NCI-H82 (cell line): ENCODE measurements at places on chromosomes 16 and 17.

DNA sequence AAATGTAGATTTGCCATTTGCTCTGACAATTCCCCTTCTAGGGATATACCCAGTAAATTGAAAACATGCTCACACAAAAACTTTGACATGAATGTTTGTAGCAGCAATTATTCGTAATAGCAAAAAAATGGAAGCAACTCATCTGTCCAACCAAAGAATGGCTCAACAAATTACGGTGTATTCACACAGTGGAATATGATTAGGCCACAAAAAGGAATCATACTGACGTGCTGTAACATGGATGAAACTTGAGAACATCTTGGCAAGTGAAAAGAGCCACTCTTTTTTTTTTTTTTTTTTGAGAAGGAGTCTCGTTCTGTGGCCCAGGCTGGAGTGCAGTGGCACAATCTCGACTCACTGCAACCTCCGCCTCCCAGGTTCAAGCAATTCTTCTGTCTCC lies 24.1 kb upstream of the SPNS3 start:
- DNase-seq, result no peak

DNA sequence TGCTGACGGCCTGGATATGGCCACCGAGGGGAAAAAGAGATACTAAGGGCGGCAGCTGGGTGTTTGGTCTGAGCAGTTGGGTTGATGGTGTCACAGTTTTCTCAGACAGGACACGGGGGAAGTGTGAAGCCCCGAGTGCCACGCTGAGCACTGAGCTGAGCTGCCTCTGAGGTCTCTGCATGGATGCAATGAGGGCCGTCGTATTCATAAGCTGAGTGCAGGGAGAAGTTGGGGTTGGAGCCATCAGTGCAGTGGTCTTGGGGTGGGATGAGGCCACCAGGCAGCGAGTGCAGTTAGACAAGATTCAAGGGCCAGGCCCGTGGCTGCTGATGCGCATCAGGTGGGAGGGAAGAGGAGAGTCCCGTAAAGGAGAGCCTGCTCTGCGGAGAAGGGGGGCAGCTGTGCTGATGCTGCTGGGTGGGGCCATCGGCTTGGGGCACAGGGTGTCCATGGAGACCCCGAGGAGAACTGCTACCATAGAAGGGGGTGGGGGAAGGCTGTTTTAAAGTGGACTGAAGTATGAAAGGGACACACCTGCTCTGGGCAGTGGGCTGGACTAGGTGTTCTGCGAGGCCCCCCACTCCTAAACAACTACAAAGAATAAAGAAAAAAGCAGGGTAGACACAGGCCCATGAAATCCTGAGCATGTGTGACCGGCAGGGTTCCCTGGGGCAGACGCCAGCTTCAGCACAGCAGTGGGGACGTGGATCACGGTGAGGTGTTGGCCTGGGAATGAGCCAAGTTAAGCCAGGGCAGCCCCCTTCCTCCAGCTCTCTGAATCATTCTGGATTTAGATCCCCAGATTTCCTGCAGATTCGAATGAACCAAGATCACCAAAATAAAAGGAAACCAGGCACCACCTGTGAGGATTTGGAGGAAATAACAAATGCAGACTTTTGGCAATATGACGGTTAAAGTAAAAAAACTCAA lies 19.7 kb downstream of the IL34 start:
- no peak for DNase-seq

DNA sequence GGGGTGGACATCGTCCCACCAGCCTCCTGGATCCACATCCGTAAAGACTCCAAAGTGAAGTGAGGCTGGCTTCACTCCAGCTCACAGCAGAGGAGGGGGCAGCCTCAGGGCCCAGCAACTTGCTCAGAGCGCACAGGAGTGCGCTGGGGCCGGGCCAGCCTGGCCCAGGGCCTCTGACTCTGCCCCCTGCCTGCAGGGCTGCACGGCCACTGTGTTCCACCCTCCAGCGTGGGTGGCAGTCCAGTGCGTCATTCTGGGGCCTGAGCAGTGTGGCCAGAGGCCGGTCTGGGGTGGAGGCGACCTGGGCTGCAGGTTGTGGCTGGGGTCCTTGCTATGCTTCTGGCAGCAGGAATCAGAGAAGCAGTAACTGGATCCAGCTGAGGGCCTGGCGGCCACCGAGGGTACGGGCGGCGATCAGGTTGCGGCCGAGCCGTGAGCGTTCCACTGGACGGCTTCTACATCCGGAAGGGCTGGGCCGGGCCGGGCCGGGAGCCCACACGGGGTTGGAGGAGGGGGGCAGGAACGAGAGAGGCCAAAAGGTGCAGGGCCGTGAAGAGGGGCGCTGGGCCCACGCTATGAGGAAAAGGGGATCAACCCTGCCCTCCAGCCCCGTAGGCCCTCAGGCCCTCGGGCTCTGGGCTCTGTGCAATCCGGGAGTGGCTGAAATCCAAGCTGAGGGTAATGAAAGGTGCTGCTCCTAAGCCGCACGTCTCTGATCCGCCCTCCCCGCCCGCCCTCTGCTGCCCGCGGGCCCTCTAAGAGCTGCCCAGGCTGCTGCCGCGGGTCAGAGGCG lies at the start of gene FSCN2:
Gene FSCN2, plus strand, starts transcription at position 787 of the 793 bp plus-strand sequence. CDS start 155 bp downstream, outside the sequence.
- DNase-seq, result peak; percentile 40

DNA sequence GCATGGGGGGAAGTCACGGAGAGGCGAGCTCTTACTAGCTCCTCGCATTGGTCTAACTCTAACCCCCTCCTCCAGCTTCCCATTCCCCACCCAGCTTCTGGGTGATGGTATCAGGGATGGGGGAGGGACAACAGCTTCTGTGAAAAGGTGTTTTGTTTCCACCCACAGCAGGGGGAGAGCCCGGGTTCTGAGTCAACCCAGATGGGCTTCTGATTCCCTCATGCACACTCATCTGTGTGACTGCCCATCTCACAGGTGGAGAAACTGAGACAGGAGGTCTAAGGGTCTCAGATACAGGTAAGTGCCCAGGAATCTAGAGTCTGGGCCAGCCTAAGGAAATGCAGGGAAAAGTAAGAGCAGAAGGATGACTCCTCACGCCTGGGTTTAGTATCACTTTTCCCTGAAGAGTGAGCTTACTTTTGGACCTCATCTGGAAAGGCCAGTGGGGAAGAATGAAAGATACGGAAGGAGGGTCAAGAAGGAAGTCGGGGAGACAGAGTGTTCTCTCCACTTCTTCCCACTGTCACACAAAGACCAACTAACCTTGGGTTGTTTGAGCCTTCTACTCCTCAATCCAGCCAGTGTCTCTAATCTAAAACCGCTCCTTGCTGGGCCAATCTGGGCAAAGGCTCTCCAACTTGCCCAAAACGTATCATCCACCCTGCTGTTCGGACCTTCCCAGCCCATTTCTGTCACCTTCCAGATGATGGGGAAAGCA lies 3.1 kb upstream of the TLCD2 start:
- no peak for DNase-seq

DNA sequence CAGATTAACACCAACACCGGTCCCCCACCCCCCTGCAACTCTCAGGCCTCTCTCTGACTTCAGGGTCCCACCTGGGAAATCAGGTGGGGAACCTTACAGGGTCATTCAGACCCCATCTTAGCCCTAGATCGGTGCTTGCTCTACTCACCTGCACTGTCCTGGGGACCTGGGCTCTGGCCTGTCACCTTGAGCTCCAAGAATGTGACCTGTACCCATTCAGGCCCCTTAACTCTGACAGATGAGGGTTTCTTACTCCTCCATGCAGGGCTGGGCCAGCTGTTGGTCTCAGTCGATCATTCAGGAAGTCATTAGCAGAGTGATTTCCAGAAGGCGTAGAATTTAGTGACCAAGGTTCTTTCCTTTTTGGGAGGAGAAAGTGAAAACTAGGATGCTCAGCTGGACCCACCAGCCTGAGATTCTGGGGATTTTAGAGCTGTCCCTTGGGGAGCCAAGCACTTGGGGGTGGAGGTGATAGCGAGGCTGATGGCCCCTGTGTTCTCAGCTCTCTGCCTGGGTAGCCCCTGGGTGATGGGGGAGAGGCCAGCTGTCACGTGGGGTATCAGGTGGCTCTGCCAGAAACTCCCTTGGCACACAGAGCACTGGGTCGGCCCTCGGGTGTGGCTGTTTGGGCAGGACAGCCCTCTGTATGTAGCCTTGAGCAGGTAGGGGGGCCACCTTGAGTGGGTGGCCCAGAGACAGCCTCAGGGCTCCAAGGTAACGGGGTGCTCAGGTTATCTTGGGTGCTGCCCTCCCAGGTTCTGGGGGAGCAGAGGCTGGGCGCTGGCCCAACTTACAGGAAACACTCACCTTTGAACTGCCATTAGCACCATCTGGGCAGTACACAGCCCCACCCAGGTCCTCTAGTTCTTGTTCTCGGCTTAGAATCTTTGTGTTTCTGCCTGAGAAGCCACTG lies 724 bp downstream of the MVP start:
- DNase-seq, result no peak

- DNase-seq, result no peak
Observed at GRCh38 chr16:79282806-79283205, 317.7 kb downstream of the MAF start.

DNA sequence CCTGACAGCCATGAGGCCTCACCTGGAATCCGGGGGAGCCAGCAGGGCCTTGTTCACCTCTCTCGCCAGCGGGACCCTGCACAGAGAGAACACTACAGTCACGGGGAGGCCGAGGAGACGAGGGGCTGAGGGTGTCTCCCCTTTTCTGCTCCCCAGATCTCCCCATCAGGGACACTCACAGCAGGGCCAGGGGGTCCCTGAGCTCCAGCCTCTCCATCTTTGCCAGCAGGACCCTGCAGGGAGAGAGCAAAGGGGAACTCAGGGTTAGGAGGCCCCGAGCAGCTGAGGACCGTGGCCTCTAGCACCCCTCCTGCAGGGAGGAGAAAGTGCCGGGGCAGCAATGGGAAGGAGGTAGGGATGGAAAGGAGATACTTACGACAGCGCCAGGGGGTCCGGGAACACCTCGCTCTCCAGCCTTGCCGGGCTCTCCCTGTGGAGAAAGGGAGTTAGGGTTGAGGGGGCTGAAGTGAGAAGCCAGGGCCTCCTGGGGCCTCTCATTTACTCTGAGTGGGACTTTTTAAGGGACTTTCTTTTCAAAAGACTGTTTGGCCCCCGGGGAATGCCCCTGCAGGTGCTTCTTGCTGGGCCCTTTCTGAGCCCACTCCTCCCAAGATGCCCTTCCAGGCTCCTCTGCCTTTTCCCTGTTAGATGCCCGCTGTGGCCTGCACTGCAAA lies 8.7 kb downstream of the COL1A1 start:
- DNase-seq, result no peak

- no peak for DNase-seq
Observed at GRCh38 chr17:44387804-44388203, 1.6 kb downstream of the ITGA2B start.

DNA sequence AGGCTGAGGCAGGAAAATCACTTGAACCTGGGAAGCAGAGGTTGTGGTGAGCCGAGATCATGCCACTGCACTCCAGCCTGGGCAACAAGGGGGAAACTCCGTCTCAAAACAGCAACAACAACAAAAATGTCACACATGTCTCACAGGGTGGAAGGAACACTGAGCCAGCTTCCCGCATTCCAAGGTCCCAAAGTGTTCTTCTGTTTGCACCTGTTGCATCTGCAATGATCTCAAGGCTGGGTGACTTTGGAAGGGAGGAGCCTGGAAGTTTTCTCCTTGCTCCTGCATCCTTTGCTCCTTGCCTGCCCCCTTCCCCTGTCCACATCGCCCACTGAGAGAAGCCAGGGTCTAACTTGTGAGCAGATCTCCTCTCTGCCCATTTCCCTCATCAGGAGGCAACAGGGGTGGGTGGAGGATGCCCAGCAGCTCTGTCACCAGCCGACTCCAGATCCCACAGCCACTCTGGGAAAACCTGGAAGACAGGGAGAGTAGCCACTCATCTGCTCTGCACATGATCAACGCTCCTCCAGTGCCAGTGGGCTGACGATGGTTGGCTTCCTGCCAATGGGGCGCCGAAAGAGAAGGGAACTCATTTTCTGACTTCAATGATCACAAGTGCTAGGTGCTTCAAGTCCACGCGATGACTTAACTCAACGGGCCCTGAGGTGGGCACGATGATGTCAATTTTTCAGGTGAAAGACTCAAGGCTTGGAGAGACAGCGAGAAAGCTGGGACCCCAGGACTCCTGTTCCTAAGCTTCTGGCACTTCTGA lies 12.6 kb downstream of the CHST6 start:
- no peak for DNase-seq

- no peak for DNase-seq
Observed at GRCh38 chr17:50861822-50862528, 4.2 kb downstream of the TOB1 start.

DNA sequence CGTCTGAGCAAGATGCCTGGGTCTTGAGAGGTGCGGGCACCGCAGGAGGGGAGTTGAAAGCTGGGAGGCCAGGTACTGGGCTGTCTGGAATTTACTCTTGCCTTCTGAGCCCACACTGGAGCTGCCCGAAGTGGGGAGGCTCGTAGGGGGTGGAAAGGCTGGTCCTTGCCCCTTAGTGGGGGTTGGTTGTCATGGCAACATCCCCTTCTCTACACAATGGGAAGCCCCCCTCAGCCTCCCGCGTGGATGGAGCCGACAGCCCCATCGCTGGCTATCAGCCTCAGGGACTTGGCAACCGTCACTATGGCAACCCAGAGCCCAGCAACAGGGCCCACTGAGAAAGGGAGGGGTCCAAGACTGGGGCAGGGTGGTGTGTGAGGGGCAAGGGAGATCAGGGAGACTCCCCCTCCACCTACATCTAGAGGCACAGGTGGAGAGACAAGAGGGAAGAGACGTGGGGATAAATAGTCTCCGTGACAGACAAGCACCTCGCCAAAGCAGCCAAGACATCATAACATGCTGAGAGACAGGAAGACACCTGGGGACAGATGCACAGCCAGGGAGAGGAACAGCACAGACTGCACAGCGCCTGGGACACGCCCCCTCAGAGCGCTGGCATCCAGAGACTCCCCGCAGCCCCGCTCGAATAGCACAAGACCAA lies 5.3 kb upstream of the DNAH2 start:
- DNase-seq, result peak; percentile 61

GRCh38 chr17:65931246-65932149 lies 260.4 kb downstream of the CEP112 start:
- no peak for DNase-seq

DNA sequence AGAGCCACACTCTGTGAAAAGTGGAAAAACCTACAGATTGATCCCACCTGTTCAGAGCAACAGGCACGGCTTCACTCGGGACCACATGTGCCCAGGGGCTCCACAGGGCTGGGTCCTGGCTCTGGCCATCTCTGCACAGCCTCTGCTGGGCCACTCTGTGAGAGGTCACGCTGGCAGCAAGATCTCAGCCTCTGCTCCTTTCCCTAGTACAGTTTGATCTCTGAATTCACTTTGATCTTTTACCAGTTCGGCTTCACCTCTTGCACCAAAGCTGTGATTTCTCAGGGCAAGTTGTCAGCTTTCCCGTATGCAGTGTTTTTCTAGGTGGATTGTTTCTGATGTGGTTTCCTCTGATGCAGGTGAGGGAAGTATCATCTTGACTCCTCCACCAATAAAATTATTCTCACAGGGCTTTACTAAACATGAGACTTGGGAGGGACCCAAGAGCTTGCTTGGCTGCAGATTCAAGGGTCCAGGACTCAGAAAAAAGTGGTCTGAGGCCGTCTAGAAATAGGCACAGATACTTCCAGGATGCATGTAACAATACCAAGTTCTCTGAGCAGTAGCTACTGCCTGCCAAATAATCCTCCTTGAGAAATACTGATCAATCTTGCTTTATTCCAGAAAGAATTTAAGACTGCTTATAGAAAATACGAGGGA lies 24.0 kb upstream of the ALDH3A1 start:
- no peak for DNase-seq
